ENCODE measurements at places on chromosomes 12 and 14.

- no peak for DNase-seq
Measured at GRCh38 chr12:41466802-41467201, 278.7 kb downstream of the PDZRN4 start.

DNA sequence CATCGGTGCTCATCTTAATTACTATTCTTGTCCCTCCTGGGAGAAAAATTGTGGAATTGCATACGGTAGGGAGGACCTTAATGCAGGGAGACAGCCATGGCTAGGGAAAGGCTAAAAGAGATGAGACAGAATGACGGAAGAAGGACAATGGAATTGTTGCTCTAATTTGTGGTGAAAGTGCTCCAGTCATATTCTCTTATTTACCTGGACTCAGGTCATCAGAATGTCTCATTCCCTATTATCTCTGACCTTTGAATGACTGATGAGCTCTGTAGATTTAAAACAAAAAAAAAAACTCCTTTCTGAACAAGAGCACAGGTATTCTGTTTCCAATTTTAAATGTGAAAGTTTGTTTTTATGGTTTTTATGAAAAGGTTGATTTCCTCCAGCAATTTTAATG is 8.6 kb upstream of the EPS8 start:
- no peak for DNase-seq

DNA sequence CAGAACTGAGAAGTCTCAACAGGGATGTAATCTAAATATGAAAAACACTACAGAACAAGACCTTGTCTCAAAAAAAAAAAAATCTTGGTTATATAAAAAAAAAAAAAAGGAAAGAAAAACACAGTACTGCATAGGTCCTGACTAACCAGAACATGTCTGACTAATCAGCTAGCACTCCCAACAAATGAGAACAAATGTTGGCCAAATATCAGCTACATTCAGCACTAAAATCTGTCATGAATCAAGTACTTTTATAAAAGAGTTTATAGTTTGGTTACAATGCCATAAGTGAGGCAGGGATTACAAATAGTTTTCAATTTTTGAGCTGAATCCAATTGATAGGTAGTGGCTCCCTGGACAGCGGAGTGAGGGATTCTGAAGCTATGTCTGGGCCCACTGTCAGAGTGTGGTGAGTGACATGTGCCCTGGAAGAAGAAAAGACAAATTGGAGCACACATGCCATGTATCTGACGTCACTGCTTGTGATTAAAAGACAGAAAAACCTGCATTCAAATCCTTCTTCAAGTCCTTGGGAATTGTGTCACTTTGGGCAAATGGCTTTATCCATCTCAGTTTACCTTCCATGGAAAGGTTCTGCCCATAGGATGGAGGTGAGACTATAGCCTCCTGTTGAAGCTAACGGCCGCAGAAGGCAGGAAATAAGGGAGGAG is 5.6 kb upstream of the FAM234B start:
- no peak for DNase-seq

DNA sequence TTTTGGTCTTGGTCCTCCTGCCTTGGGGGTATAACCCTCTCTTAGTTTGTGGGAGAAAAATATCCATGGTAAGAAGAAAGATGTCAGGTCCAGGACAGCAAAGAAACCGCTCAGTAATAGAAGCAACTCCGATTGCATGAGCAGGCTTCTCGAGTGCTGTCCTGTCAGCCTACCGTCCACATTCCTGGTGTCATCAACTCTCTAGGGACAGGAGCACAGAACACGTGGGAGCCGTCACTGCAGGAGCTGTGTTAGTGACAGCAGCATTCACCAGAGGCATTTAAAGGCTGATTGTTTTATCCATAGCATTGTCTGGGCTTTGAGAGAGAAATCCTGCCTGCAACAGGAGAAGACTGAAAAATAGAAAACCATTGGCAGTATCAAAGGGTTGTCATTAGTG is 244.2 kb downstream of the CACNA1C start:
- no peak for DNase-seq

- no peak for DNase-seq
Measured at GRCh38 chr12:107521826-107522355, 163.7 kb upstream of the PWP1 start.

- DNase-seq = no peak
Measured at GRCh38 chr12:2150833-2151232, 98.0 kb downstream of the CACNA1C start.

GRCh38 chr12:95424271-95424994 is 49.5 kb upstream of the METAP2 start:
- DNase-seq = no peak

- DNase-seq = no peak
Measured at GRCh38 chr12:53575502-53576249, 50.5 kb downstream of the ATF7 start.

DNA sequence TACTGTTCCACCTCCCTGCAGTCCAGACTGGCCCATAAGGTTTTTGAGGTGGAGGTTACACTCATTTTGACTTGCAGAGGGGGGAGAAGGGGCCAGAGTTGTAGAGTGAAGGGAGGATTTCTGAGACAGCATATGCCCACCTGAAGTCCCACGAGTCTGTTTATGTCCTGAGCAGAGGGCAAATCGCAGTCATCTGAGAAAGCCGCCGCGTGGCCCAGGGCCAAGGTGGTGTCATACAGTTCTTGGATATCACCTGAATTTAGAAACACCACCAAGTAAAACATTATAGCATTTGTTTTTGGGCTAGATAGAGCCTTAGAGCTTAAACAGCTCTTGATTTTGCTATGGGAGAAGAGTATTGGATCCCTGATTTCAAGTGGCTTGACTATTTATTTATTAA is 30.9 kb downstream of the TDG start:
- no peak for DNase-seq

- peak; percentile 80 for DNase-seq
Measured at GRCh38 chr12:98894412-98895085, 249.5 kb downstream of the APAF1 start.

- DNase-seq = no peak
Measured at GRCh38 chr14:87017335-87017734, 975.6 kb downstream of the GALC start.

DNA sequence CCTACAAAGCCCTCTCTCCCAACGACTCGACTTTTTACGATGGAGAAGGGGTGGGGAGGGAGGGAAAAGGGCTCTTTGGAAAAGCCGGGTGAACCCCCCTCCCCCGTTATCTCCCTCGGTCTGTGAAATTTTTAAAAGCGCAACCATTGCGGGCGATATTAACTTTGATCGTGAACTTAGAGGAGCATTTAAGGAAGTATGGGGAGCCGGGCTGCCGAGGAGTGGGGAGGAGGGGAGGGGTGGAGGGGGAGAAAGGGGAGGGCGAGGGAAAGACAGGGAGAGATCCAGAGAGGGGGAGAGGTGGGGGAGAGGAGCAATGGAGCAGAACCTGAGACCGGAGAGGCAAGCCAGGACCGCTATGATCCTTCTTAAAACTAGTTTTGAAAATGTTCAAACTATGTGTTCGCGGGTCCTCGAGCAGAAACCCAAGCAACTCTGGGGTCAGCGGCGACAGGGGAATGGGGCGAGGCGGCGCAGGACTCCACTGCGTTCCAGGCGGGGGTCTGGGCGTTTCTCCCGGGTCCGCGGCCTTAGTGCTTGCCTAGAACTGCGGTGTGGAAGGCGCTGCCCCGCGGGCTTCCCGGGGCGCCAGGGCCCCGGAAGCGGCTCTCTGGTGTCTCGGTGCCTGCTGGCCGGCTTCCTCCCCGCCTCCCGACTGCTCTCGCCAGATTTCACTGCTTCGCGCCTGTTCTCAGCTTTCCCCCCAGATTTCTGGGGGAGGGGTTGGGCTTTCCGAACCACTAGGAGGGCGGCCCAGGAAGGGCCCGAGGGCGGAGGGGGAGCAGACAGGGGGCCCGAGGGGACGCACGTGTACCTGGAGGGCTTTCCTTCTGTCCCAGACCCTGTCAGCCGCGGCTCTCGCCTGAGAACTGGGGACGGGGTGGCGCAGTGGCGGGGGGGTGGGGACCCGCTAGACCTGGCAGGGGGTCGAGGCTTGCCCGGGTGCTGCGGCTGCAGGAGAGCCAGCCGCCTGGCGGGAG is at the start of gene HOTAIR:
Gene HOTAIR (minus strand): TSS at position 871 of the 980 bp plus-strand sequence.
- no peak for DNase-seq

GRCh38 chr14:67166450-67166853 is 22.8 kb upstream of the GARIN2 start:
- peak; percentile 34 for DNase-seq

- no peak for DNase-seq
Measured at GRCh38 chr14:101791919-101792572, 30.5 kb downstream of the PPP2R5C start.

DNA sequence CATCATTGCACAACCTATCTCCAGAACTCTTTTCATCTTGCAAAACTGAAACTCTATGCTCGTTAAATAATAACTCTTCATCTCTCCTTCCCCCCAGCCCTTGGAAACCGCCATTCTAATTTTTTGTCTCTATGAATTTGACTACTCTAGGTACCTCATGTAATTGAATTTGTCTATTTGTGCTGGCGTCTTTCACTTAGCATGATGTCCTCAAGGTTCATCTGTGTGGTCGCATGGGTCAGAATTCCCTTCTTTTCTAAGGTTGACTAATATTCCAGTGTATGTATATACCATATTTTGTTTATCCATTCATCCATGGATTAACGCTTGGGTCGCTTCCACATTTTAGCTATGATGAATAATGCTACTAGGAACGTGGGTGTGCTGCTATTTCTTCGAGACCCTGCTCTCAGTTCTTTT is 80.1 kb downstream of the PLXNC1 start:
- DNase-seq = no peak

DNA sequence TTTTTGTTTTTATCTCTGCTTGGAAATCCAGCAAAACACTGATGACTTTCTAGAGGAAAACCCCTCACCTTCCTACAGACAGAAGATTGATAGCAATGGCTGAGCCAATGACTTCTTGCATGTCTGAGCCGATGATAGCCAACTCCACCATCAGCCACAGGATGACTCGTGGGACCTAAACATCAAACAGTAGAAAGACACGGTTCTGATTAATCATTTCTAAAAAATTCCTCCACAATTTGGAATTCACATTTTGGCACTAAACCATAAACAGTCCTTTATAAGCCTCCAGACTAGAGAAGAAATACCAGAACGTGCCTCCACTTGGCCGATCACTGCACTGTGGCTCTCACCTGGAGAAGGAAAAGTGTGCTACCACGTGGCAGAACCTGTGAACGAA is 25.9 kb downstream of the SLC11A2 start:
- DNase-seq = no peak

GRCh38 chr12:46921048-46921763 is 95.4 kb upstream of the SLC38A4 start:
- no peak for DNase-seq

- DNase-seq = no peak
Measured at GRCh38 chr14:92458136-92459029, 55.2 kb upstream of the RIN3 start.

DNA sequence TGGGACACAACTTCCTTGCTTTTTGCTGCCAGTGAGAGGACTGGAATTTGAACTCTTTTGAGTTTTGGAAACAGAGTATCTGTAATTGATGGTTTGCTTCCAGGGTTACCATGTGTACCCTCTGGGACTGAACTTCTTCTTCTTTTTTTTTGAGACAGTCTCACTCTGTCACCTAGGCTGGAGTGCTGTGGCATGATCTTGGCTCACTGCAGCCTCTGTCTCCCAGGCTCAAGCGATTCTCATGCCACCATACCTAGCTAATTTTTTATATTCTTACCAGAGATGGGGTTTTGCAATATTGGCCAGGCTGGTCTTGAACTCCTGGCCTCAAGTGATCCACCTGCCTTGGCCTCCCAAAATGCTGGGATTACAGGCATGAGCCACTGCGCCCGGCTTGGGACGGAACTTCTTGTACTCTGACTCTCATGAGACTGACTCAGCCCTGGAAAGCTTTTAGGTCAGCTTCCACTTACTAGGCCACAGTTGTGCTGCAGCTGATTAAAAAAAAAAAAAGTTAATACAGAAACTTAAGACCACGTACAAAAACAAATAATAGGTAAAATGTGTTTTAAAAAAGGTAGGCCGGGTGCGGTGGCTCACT is 15.8 kb downstream of the SEL1L start:
- no peak for DNase-seq

DNA sequence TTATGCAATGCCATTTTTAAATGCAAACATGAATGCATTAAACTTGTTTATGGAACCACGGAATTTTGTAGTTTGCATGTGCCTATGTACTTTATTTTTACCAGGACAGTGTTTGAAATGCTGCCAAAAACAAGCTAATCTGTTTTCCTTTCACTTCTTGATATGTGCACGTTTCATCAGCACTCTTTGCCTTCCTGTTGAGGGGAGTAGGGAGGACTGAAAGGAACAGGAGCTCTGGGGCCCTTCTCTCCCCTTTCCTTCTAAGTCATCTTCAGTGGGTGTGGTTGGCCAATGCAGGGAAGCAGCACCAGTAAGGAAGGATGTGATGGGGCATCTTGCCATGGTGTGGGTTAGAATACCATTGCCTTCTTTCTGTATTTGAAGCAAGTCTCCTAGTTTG is 12.1 kb upstream of the PPP4R4 start:
- DNase-seq = no peak

- no peak for DNase-seq
Measured at GRCh38 chr12:7646178-7646475, 19.6 kb downstream of the APOBEC1 start.

GRCh38 chr12:9760699-9761418 is at the start of gene CD69:
Gene CD69, minus strand, starts transcription at chr12:9760901. Its CDS starts 81 bp downstream, at chr12:9760820.
- DNase-seq = no peak

- DNase-seq = peak; percentile 75
Measured at GRCh38 chr12:53543539-53543938, 36.3 kb upstream of the NPFF start.

- peak; percentile 57 for DNase-seq
Measured at GRCh38 chr14:58944343-58944967, 244.0 kb upstream of the DAAM1 start.

DNA sequence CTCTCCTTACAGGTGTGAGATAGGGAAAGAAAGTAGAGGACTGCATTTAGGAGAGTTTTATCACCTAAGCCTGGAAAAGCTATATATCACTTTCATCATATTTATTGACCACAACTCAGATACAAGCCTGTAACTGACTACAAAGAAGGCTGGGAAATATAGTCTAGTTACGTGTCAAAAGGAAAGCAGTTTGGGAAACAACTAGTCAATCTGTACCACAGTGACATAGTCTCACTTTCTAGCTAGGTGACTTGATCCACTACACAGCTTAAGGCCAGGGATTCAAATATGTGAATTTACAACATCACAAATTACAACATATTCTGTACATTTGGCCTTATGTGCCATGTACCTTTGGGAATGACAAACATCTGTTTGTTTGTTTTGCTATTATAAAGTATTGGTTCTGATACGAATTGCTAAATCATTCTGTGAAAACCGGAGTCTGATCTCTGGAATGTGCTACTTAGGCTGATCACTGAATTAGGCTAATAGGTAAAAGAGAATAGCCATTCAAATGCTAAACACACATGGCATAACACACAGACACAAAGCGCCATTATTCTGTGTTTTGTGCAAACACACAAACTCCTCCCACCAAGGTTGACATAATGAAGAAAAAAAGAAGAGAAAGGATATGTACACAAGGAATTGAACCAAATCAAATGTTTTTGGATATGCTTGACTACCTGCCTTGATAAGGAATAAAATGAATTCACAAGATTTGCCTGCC is 279.8 kb downstream of the DUSP6 start:
- no peak for DNase-seq

DNA sequence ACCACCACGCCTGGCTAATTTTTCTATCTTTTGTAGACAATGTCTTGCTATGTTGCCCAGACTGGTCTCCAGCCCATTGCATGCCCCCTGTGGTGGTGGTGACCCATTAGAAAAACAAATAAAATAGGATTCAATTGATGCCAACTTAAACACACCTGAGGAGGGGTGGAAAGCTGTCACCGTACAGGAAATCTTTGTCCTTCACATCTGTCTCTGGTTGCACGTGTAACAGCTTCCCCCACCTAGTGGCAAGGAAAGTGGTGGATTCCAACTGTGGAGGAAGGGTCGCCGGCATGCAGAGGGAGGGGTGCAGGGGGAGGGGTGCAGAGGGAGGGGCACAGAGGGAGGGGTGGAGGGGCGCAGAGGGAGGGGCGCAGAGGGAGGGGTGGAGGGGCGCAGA is 26.1 kb upstream of the GPR68 start:
- no peak for DNase-seq
